ENCODE measurements at places on chromosomes 2 and 18. TPM values are rescaled to one million over a fixed set of nuclear protein-coding genes. Genes with fewer than 3 reads are reported as not detected.

The COL4A4 gene
- total RNA-seq = 0.55 TPM

GRCh38 chr18:35868915-35869314 is 103.6 kb upstream of the RMP24 start:
- no peak for DNase-seq

The ALPP gene
- total RNA-seq = 0.45 TPM

The PXDN gene
- not detected for total RNA-seq

DNA sequence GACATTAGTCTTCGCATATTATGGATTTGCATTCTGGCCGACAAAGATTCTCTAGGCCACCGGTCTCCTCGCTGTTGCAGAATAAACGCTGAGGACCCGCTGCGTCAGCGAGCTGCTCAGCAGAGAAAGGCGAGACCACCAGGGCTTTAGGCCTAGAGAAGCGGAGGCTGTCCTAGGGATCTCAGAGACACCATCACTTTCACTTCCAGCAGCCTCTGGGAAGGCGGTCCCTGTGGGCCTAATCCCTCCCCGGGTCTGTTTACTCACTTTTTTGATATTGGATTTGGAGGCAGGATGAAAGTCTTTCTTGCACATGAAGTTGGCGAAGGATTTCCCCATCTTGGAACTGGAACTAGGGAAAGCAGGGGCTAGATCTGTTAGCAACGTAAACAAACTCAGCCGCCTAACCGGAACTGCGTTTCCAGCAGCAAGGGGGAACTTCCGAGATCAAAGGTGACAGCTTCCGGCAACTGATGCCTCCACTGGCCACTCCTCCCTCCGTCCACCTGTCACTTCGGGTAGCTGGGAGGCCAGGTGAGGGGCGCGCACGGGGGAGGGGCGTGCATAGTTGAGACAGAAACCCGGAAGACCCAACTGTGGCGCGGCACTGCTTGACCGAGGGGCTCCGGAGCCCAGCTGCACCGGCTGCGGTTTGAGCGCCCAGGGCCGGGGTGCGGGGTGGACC is at the start of gene SCRN3:
Gene SCRN3 (plus strand): TSS at position 447 of the 685 bp plus-strand sequence. CDS start 2,554 bp downstream, outside the sequence.
- DNase-seq = peak; percentile 64

DNA sequence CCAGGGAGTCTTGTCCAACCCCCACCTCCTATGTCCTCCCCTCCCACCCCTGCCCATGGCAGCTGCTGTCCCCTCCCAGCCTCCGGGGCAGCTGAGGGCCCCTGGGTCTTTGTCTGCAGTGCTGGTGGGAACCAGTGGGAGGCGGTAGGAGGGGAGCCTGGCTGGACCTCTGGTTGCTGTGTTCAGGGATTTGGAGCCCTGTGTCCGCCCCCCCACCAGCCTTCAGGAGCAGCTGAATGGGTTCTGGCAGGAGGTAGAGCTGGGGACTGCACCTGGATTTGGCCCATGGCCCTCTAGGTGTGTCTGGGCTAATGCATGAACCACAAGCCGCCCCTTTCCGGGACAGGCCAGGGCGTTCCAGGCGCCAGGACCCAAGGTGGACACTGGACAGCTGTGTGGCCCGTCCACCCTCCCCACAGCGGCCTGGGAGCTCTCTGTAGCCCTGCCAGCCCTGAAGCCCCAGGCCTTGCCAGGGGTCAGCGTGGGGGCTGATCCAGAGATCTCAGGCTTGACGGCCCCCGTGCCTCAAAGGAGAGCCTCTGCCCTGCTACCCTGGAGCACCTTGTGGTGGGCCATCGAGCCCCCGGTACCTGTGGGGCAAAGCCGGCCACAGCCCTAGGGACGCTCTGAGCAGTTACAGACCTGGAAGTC is 25.4 kb downstream of the GPC1 start:
- peak; percentile 5 for DNase-seq

GRCh38 chr2:98498703-98499440 is 54.2 kb downstream of the INPP4A start:
- DNase-seq = no peak

The TMEM182 gene
- total RNA-seq = 2.9 TPM

The TMEM169 gene
- total RNA-seq = 1.6 TPM
